ENCODE measurements at places on chromosomes 16 and 17.

GRCh38 chr16:79895053-79895916 is 294.7 kb upstream of the MAF start:
- no peak overlapping the region for H3K4me3 ChIP-seq
- H3K27me3 ChIP-seq, result peaks cover 18% of the 10 kb centered on the region
- DNase-seq, result no peak
- H3K27ac ChIP-seq, result no peak overlapping the region
- H3K36me3 ChIP-seq, result no peaks in the 10 kb centered on the region

DNA sequence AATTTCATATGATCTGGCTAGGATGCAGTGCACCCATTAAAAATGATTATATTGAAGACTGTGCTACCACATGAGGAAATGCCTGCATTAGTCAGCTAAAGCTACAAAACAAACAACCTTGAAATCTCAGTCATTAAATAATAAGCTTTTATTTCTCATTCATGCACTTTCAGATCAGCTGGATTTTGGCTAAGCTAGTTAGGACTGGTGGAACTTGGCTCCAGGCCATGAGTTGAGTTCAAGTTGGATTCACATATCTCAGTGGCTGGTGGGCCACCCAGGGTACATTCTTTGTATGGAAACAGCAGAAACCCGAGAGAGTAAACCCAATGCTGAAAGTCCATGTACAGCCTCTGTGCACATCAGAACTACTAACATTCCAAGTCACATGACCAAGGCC is 6.4 kb upstream of the SLFN12L start:
- H3K4me3 ChIP-seq, result no peak overlapping the region
- DNase-seq, result no peak
- no peak overlapping the region for H3K27ac ChIP-seq
- no peaks in the 10 kb centered on the region for H3K36me3 ChIP-seq
- peaks cover 30% of the 10 kb centered on the region for H3K4me1 ChIP-seq
- no peaks in the 10 kb centered on the region for H3K27me3 ChIP-seq

GRCh38 chr16:10663146-10663545 is 31.6 kb downstream of the TEKT5 start:
- peaks cover 49% of the 10 kb centered on the region for H3K27me3 ChIP-seq
- H3K4me1 ChIP-seq, result peaks cover 2% of the 10 kb centered on the region
- H3K27ac ChIP-seq, result no peak overlapping the region
- H3K36me3 ChIP-seq, result peaks cover 2% of the 10 kb centered on the region

GRCh38 chr16:56193951-56194726 is 2.9 kb downstream of the GNAO1 start:
- peaks cover 4% of the 10 kb centered on the region for H3K27me3 ChIP-seq
- H3K27ac ChIP-seq, result peak overlapping the region; percentile 8
- peak; percentile 32 for DNase-seq
- H3K4me1 ChIP-seq, result peaks cover 27% of the 10 kb centered on the region
- no peaks in the 10 kb centered on the region for H3K36me3 ChIP-seq

- H3K27me3 ChIP-seq, result no peaks in the 10 kb centered on the region
- H3K36me3 ChIP-seq, result no peaks in the 10 kb centered on the region
- no peak for DNase-seq
These were observed 86.5 kb downstream of the SNX29 start for GRCh38 chr16:12063004-12063395.

DNA sequence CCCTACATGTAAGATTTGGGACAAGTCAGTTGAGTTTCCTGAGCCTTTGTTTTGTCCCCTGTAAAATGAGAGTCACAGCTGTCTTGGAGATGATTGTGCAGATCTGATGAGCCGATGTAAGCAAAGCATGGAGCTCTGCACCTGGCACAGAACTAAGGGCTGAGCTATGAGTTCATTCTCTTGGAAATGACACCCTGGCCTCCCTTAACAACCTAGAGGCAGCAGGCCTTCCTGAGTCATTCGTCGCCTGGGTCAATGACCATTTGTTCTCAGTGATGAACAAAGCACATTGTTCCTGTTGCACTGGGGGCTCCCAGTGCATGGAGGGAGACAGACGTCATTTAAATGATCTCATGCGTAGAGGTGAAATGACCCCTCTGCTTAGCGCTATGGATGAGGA is 62.8 kb upstream of the GCSH start:
- H3K4me3 ChIP-seq, result no peak overlapping the region
- no peak overlapping the region for H3K27ac ChIP-seq
- no peaks in the 10 kb centered on the region for H3K4me1 ChIP-seq
- no peak for DNase-seq
- H3K36me3 ChIP-seq, result no peaks in the 10 kb centered on the region

DNA sequence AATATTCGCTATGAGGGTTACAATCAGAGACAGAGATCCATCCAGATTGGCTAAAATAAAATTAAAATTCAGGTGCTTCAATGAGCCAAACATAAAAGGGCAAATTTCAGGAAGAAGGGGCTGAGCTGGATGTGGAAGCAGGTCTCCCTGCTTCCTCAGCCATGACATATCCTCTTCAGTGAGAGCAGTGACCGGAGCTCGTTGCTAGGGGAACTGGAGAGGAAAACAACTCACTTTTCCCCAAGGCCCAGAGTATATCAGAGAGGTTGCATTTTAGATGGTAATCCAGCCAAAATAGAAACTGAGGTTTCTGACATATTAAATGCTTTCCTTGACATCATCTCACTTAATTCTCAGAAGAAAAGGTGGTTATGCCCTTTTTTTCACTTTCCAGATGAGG is 503.5 kb downstream of the HS3ST4 start:
- DNase-seq, result no peak
- no peaks in the 10 kb centered on the region for H3K36me3 ChIP-seq
- peaks cover 8% of the 10 kb centered on the region for H3K27me3 ChIP-seq
- H3K27ac ChIP-seq, result no peak overlapping the region
- no peak overlapping the region for H3K4me3 ChIP-seq
- no peaks in the 10 kb centered on the region for H3K4me1 ChIP-seq

- no peak for DNase-seq
- H3K27ac ChIP-seq, result peak overlapping the region; percentile 93
- peak overlapping the region; percentile 87 for H3K4me3 ChIP-seq
These were observed 6.4 kb upstream of the CRK start for GRCh38 chr17:1462164-1463112.

- H3K4me3 ChIP-seq, result no peak overlapping the region
- no peaks in the 10 kb centered on the region for H3K4me1 ChIP-seq
- no peaks in the 10 kb centered on the region for H3K36me3 ChIP-seq
These were observed 440 bp downstream of the C16orf96 start for GRCh38 chr16:4556580-4556979.

DNA sequence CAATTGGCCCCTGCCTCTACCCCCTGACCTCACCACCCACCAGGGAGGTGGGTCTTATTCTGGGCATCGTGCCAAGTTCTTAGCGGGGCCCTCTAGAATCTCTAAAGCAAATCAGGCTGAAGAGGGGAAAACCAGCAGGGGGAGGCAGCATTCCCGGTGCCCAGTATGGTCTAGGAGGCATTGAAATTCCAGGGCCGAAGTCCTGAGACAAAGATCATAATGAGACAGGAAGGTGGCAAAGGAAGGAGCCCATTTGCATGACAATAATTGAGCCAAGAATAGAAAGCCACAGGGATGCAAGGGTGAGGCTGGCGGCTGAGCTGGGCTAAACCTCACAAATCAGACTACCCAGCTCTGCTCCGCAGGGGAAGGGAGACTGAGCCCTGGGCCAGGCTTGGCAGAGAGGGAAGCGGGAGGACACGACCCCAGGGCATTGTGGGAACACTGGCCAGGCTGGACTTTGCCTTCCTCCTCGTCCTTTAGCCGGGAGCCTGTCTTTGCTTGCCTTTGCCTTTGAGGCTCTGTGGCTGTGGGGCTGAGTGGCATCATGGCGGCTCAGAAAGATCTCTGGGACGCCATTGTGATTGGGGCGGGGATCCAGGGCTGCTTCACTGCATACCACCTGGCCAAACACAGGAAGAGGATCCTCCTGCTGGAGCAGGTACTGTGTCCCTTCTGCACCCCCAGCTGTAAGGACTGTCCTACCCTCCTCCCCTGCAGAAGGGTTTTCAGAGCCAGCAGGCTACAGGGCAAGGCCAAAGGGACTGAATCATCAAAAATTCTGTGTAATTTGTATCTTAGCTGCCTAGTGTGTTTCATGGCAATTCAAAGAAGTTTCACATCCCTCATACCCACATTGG is at the start of gene PIPOX:
TSS of gene PIPOX (plus strand) at position 463 of the 860 bp plus-strand sequence. CDS start at position 548, 85 bp downstream.
- peaks cover 35% of the 10 kb centered on the region for H3K27me3 ChIP-seq
- H3K36me3 ChIP-seq, result no peaks in the 10 kb centered on the region
- peaks cover 6% of the 10 kb centered on the region for H3K4me1 ChIP-seq
- H3K4me3 ChIP-seq, result no peak within 1 kb of the TSS
- H3K27ac ChIP-seq, result no peak within 1 kb of the TSS
- no peak for DNase-seq

GRCh38 chr17:80785477-80786178 is 206.0 kb upstream of the CHMP6 start:
- H3K4me1 ChIP-seq, result peaks cover 49% of the 10 kb centered on the region
- peak overlapping the region; percentile 76 for H3K27ac ChIP-seq
- H3K4me3 ChIP-seq, result peak overlapping the region; percentile 31
- H3K36me3 ChIP-seq, result peaks cover 2% of the 10 kb centered on the region
- DNase-seq, result no peak
- H3K27me3 ChIP-seq, result no peaks in the 10 kb centered on the region

DNA sequence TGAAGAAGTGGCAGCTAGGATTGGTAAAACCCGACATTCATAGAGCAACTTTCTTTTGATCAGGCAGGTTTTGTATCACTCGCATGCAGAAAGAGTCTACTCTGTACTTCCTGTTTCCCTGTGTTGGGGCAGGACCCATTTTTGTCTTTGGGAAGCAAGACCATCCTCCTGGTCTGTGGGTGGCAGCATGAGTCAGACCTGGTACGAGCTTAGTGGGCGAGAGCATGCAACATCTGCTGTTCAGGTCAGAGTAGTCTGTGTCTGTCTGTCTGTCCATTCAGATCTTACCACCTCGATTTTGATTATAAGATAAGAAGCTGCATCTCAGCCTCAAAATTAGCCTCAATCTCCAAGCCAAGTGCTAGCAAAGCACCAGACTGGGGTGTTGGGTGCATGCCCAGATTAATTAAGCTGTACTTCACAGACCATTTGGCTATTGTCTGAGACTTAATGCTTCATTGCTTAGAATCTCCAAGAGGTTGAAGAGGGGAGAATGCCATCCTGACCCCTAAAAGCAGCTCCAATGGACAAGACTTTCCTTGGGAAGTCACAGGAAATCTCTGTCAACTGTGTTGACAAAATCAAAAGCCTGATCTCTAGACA is 110.9 kb downstream of the XYLT1 start:
- peaks cover 60% of the 10 kb centered on the region for H3K4me1 ChIP-seq
- no peaks in the 10 kb centered on the region for H3K36me3 ChIP-seq
- H3K4me3 ChIP-seq, result peak overlapping the region; percentile 36
- DNase-seq, result no peak

- H3K27ac ChIP-seq, result peak overlapping the region; percentile 11
- no peak for DNase-seq
- H3K27me3 ChIP-seq, result peaks cover 65% of the 10 kb centered on the region
- H3K4me1 ChIP-seq, result peaks cover 13% of the 10 kb centered on the region
- H3K4me3 ChIP-seq, result no peak overlapping the region
- H3K36me3 ChIP-seq, result peaks cover 6% of the 10 kb centered on the region
These were observed 9.0 kb downstream of the NOG start for GRCh38 chr17:56602292-56603130.

GRCh38 chr16:60945225-60945624 is 1091.0 kb downstream of the CDH8 start:
- no peak overlapping the region for H3K4me3 ChIP-seq
- H3K27me3 ChIP-seq, result no peaks in the 10 kb centered on the region
- no peaks in the 10 kb centered on the region for H3K4me1 ChIP-seq
- no peak for DNase-seq
- no peaks in the 10 kb centered on the region for H3K36me3 ChIP-seq

DNA sequence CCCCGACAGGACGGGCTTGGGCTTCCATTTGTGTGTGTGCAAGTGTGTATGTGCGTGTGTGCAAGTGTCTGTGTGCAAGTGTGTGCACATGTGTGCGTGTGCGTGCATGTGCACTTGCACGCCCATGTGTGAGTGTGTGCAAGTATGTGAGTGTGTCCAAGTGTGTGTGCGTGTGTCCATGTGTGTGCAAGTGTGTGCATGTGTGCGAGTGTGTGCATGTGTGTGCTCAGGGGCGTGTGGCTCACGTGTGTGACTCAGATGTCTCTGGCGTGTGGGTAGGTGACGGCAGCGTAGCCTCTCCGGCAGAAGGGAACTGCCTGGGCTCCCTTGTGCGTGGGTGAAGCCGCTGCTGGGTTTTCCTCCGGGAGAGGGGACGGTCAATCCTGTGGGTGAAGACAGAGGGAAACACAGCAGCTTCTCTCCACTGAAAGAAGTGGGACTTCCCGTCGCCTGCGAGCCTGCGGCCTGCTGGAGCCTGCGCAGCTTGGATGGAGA is 23.1 kb upstream of the ITGAX start:
- peaks cover 33% of the 10 kb centered on the region for H3K27me3 ChIP-seq
- H3K27ac ChIP-seq, result no peak overlapping the region
- peaks cover 19% of the 10 kb centered on the region for H3K4me1 ChIP-seq
- H3K36me3 ChIP-seq, result peaks cover 13% of the 10 kb centered on the region
- H3K4me3 ChIP-seq, result peak overlapping the region; percentile 79

GRCh38 chr17:27477050-27477888 is 21.0 kb downstream of the KSR1 start:
- no peaks in the 10 kb centered on the region for H3K27me3 ChIP-seq
- H3K27ac ChIP-seq, result peak overlapping the region; percentile 14
- H3K4me1 ChIP-seq, result peaks cover 55% of the 10 kb centered on the region
- no peaks in the 10 kb centered on the region for H3K36me3 ChIP-seq
- no peak for DNase-seq
- no peak overlapping the region for H3K4me3 ChIP-seq

DNA sequence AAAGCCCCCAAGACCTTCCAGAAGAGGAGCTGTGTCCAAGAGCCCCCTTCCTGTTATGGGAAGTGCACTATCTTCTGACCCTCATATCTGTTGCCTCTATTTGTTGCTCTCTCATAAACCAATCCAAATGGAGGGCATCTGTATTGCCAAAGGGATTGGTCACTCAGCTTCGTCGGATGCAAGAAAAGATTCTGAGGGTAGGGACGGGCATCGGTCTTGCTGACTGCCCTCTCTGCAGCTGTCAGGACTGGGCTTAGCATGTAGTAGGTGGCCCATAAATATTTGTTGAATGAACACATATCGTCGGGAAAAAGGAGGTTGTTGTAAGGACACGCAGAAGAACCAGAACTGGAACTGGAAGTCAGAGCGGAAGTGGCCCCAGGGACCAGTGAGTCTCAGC is 44.1 kb downstream of the CCDC42 start:
- H3K27me3 ChIP-seq, result peaks cover 52% of the 10 kb centered on the region
- peaks cover 4% of the 10 kb centered on the region for H3K36me3 ChIP-seq
- no peak overlapping the region for H3K27ac ChIP-seq
- no peak overlapping the region for H3K4me3 ChIP-seq
- no peak for DNase-seq
- no peaks in the 10 kb centered on the region for H3K4me1 ChIP-seq

DNA sequence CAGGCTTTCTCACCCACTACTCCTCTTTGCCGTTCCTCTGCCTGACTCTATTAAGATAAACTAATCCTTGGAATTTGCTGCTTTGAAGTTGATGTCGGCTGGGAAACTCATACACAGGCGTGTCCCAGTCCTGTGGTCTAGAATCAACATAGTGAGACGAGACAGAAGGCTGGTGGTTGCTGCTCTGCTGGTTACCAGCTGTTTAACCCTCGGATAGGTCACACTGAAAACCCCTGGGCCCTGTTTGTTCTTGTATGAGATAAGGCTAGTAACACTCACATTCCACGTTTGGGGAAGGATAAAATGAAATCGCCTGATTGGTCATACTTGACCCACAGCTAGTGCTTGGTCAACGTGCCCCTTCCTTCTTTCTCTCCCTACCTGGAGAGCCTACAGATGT is 517.0 kb downstream of the CDH13 start:
- H3K27me3 ChIP-seq, result peaks cover 9% of the 10 kb centered on the region
- no peak overlapping the region for H3K4me3 ChIP-seq

- peaks cover 12% of the 10 kb centered on the region for H3K4me1 ChIP-seq
- no peak overlapping the region for H3K4me3 ChIP-seq
- peaks cover 9% of the 10 kb centered on the region for H3K27me3 ChIP-seq
- H3K27ac ChIP-seq, result no peak overlapping the region
- H3K36me3 ChIP-seq, result peaks cover 5% of the 10 kb centered on the region
These were observed 256.6 kb downstream of the HS3ST3B1 start for GRCh38 chr17:14557480-14557879.
